ENCODE measurements at places on chromosomes 7 and 10. TPM values are rescaled to one million over a fixed set of nuclear protein-coding genes. Genes with fewer than 3 reads are reported as not detected.

AGAP6 gene
- 11.5 TPM for total RNA-seq

DNA sequence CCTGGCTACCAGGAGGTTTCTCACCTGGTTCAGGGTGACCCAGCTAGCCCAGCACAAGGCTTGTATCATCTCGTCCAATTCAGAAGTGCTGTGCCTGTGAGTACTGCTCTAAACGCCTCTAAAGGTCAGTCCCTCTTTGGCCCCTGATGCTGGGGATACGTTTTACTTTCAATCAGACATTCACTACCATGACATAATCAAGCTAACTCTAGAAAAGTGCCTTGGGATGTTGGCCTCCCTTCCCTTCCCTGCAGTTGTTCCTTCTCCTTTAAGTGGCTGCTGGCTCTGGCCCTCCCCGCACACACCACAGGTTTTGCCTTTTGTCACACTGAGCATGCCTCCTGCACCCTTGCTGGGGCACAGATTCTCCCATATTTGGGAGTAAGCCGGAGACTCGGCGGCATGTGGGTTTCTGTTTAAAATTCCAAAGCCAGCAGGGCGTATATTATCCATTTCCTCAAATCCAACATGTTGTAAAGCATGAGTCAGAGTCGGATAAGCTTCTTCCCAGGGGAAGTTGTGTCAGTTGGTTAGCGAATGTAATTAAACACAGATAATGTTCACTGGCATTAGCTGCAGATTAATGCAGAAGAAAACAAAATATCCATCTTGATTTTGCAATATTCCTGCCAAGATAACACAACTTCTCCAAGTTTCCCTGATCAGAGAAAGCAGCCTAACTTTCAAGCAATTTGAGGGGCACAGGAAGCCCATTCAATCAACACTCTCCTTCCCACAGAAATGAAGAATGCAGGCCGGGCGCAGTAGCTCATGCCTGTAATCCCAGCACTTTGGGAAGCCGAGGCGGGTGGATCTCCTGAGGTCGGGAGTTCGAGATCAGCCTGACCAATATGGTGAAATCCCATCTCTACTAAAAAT is 31.8 kb upstream of the VCL start:
- no peaks in the 10 kb centered on the region for H3K36me3 ChIP-seq
- H3K27ac ChIP-seq, result peak overlapping the region; percentile 92
- no peak overlapping the region for H3K4me3 ChIP-seq
- DNase-seq, result peak; percentile 85

DNA sequence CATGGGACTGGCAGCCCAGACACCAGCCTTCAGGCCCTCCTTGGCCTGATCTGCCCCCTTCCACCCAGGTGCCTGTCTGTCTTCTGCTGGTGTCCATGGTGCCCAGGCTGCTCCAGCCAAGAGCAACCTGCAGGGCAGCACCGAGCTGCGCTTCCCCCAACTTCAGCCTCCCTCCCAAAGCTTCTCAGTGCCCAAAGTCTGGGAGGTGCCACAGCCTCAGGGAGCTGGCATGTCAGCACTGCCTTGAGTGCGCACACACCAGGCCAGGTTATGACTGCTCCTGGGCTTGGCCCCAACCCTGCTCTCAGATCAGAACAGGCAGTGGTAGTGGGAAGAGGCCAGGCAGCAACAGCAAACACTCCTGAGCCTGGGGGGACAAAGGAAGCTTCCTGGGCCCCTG is 304.6 kb upstream of the NRG3 start:
- H3K4me3 ChIP-seq, result no peak overlapping the region
- H3K27ac ChIP-seq, result no peak overlapping the region
- no peaks in the 10 kb centered on the region for H3K27me3 ChIP-seq
- H3K4me1 ChIP-seq, result no peaks in the 10 kb centered on the region
- DNase-seq, result no peak
- no peaks in the 10 kb centered on the region for H3K36me3 ChIP-seq

- no peaks in the 10 kb centered on the region for H3K4me1 ChIP-seq
- no peaks in the 10 kb centered on the region for H3K27me3 ChIP-seq
- no peak overlapping the region for H3K27ac ChIP-seq
Measured at GRCh38 chr7:154953006-154953684, 49.8 kb downstream of the PAXIP1 start.

DNA sequence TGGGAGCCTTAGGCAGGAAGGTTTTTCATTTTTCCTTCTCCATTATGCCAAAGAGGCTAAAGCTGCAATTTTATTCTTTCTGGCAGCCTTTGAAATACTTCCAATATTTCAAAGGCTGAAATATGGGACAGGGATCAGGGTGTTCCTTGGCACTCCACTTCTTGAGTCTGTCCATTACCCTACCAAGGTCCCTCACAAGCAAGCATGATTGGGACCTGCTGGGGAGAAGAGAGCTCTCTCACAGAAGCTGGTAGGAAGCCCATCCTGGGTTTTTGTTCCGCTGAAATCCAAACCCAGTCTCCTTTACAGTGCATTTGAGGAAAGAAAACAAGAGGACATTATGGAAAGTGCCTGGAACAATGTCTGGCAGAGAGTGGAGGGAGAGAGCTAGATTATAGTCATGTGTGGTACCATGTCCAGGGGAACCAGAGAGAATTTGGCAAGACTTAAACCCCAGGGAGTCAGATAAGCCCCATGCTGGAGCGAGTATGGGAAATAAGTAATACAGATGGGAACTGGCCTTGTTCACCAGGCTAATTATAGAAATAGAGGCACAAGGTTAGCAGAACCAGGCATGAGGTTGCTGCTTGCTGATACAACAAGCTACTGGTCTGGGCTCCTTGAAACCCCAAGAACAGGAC is 104.7 kb downstream of the LSM5 start:
- no peaks in the 10 kb centered on the region for H3K4me1 ChIP-seq
- no peaks in the 10 kb centered on the region for H3K27me3 ChIP-seq
- H3K4me3 ChIP-seq, result no peak overlapping the region
- no peak overlapping the region for H3K27ac ChIP-seq
- no peak for DNase-seq

All from thyroid gland (tissue), 4 donors.